ENCODE measurements at places on chromosomes 6 and 20.

GRCh38 chr6:42326248-42326647 is 108.6 kb upstream of the MRPS10 start:
- DNase-seq, result no peak

DNA sequence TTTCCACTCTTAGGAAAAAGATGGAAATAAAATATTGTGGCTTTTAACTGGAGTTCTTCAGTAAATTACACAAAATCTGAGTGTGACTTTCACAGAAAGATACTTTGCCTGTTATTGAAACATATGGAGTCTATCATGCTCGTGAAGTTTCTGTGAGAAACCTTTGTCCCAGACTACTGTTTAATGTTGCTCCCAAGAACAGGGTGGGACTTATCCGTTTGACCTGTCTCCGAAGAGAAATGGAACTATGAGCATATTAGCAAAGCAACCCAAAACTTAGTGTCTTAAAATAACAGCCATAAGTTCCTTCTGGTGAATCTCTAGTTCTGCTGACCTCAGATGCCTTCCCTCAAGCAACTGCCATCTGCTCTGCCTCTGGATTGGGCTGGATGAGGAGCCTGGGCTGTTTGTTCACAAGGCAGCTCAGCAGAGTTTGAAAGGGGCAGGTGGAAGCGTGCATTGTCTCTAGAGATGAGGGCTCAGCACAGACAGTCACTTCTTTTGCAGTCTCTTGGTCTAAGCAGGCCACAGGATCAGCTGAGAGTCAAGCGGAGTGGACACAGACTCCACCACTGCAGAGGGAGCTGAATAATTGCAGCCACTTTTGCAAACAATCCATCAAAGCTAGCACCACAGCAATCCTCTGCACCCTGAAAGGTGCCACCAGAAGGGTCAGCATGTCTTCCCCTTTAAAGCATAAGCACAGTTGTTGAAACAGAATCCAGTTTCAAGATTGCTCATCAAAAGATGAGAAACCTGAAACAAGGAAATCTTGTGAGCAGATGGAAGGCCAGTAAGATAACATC is 52.8 kb downstream of the MYB start:
- DNase-seq, result no peak

GRCh38 chr6:154696661-154697060 is 36.6 kb upstream of the SCAF8 start:
- no peak for DNase-seq

GRCh38 chr6:54193560-54193959 is 82.3 kb downstream of the MLIP start:
- DNase-seq, result no peak

DNA sequence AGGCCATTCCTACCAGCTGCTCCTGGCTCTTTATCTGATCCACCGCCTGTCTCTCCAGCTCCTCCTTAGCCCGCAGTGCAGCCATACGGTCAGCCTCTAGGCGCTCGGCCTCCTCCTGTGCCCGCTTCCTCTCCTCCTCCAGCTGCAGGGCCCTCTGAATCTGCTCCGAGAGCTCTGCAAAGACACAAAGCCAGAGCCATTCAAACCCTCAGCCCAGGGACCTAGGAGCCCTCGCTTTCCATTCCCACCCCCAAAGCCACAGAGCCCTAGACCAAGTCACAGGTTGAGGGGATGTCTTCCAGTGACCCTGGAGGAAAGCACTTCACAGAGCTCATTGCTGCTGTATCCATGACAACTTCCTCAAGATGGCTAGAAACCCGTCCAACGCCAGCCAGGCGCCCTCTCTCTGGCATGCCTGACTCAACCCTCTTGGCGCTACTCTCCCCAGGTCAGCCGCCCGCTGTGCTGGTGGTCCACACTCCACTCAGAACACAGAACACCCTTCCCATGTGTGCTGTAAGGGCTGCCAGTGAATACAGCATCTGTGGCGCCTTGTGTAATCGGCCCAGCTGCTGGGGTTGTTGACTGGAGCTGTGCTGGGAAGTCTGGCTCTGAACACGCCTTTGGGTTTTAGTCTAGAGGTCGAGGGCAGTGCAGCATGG is 49.3 kb downstream of the EZR start:
- DNase-seq, result no peak

DNA sequence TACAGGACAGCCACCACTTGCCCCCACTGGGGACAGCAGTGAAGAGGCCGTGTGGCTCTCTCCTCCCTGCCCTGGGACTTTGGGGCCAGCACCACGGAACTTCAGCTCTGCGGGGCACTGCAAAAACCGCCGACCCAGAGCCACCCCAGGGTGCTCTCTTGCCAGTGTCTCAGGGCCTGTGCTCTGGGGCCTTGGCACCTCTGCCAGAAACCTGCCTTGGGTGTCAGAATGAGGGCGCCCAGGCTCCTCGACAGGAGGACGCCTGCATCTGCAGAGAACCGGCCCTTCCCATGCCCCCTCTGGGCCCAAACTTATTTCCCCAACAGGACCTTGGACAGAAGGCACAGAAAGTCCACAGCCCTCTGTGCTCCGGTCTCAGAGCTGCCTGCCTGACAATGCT is 77.2 kb upstream of the MPC1 start:
- no peak for DNase-seq

- DNase-seq, result no peak
Observed at GRCh38 chr20:1015181-1015580, 13.1 kb upstream of the RSPO4 start.

All from non-pigmented ciliary epithelial cell (primary cell).